ENCODE measurements at places on chromosomes 1 and 21.

DNA sequence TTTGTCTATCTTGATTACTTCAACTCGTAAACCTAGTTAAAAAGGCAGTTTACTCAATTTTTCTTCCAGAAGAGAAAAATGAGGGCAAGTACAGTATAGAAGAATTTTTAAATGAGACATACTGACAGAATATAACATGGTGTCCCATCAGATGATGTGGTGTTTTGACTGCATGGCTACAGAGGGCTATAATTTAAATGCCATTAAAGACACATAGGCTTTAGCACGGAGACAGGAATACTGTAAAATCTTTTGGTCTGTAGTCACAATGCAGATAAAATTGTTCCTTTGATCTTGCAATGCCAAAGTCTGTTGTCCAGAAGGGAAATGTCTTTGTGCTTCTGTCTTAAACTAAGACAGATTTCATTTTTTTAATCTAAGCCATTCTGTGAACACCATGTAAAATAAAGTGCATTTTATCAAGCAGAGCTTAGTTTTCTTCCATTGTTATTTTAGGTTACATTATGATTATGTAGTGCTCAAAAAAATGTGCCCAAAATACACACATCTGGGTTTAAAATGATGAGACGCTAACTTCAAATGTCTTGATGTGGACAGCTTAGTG, 249.6 kb downstream of the PTPRC start:
- DNase-seq = no peak

DNA sequence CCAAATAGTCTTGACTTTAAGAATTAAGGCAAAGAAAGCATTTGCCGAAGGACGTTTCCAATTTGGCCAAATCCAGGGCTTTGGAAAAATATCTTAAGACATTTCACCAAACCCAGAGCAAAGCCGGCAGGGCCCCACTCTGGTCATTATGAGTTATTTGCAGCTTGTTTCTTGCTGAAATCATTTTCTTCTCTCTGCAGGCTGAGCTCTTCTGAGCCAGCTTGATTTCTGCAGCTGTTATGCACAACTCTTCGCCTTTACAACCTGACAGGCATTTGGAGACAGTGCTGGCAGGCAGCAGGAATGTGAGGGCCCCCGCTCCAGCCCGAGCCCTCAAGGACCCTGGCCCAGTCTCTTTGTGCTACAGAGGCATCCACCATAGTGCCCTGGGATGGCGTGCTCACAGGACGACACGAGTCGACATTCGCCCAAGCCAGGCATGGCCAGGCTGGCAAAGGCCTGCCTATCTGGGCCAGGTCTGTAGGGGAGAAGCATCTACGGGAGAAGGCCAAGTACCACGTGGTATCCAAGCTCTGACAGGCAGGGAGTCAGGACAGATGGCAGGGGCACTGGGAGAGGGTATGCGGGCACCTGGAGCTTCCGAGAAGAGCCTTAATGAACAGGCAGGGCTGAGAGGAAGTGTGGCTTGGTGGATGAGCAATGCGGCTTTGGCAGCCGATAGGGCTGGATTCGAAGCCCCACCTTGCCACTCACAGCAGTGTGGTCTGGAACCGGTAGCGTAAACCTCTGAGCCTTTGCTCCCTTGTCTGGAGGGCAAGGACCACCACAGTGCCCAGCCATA, 32.3 kb downstream of the SYF2 start:
- DNase-seq = no peak

DNA sequence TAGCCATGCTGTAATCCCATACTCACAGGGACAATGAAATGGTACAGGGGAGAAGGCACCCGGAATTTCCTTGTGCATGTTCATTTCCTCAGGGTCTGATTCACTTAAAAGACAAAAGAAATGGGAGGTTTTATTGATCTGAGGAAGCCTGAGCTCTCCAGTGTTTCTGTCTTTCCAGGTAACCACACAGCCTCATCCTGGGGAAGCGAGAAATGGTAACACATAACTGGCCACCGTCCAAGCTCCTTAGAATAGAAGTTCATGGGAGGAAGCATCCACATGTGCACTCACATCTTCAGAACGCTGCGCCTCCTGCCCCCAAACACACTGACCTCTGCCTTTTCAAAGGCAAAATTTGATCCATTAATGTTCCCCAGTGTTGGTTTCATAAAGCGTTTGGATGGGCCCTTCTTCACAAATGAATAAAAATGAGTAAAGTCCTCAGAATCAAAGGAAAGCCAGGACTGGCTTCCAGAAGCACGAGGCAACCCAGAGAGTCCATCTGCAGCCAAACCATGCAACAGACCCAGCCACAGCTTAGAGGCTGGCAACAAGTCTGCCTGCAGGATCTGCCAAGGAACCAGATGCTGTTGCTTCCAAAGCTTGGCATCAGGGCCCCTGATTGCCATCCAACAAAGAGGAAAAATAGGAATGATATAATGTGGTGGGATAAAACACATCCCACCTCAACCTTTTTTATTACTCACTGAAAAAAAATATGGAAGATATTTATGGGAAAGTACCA, 120.3 kb downstream of the ZBTB18 start:
- DNase-seq = no peak

DNA sequence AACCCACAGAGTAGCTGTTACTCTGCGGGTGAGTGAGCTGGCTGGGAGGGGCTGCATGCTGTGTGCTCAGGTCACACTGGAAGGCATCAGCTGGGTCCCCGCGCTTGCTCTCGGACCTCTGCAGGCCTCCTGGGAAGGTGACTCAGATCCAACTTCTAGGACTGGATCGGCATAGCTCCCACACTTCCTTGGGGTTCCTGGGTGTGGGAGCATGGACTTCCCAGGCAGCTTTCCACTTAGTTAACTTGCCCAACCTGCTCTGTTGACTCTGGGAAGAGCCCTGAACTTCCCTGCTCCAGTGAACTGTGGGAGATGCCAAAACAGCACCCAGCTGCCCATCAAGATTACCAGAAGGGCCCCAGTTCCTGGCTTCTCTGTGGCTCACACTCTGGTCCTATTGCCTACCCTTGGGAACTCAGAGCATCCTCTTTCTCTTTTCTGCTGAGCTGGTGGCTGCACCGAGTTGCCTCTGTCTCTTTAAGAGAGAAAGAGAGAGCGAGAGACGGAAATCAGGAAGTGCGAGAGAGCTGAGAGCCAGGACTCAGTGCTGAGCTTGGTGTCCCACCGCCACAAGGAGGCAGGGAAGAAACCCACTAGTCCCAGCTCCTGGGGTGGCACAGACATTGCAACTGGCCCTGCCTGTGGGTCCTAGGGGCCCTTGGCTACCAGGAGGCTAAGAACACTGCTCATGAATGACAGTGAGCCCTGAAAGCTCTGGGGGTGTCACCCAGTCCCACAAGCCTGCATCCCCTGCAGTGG, at the start of gene IKBKE:
Gene IKBKE, plus strand, starts transcription at position 544 of the 759 bp plus-strand sequence. CDS start 2,752 bp downstream, outside the sequence.
- DNase-seq = peak; percentile 63

DNA sequence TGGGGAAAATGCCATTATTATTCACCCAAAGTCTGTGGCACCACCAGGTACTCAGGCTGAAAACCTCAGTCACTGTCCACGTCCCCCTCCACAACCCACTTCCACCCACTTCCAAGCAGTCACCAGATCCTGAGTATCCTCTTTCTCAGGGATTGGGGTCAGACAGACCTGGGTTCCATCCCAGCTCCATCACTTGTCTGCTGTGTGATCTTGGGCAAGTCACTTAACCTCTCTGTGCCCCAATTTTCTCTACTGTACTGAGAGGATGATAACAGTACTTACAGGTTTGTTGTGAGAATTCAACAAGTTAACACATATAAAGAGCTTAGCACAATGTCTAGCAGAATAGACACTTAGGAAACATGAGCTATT, 29.7 kb upstream of the FOXO6 start:
- no peak for DNase-seq

- DNase-seq = no peak
These were observed 51.5 kb downstream of the SDC3 start for GRCh38 chr1:30857062-30857461.

DNA sequence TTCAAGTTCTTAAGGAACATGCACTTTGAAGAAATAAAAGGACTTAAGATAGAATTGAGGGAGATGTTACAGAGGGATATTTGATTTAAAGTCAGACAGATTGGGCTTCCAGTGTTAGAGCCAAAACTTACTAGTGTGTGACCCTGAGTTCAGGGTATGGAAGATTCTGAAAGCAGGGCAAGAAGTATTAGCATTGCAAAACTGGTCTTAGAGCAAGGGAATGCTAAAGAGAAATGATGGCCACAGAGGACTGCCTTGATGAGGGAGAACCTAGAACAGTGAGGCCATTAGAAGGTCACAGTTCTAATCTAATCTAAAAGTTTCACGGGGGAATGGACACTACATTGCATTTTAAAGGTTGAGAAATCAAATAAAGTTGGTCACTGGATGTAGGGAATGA, 45.5 kb downstream of the UROD start:
- DNase-seq = no peak

DNA sequence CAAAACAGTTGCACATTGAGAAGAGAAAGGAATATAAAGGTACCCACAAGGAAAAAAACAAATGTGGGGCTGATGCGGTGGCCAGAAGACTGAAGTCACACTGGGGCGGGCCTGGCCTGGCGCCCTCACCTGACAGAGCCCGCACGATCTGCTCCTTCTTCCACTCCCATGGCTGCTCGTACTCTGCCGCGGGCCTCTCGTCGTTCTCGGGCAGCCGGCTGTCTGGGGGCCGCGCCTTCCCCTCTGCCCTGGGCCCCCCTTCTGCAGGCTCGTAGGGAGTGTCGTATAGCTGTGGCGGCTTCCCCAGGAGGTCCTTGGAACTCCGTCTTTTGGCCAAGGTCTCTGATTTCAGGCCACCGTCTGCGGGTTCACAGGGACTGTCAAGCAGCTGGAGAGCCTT, 13.1 kb upstream of the TDRD10 start:
- DNase-seq = no peak

DNA sequence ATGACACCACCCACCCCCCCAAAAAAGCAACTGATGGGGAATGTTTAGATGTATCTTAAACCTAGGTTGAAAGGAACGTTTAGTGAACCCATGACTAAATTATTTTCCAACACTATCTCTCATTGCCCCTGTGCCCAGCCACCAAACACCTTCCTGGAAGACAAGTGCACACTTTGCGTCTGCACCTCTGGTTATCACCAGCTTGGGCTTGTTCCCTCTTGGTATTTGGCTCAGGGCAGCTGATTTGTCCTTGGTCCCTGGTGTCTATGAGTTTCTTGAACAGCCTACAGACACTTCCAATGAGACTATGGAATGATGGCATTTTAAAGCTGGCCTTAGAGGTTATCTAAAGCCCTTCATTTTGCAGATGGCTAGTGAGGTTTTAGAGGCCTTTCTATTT, 15.5 kb upstream of the RIMKLA start:
- DNase-seq = no peak

GRCh38 chr1:168179438-168180147, 831 bp downstream of the TIPRL start:
- DNase-seq = no peak

- no peak for DNase-seq
These were observed 58.0 kb downstream of the SDCCAG8 start for GRCh38 chr1:243313635-243314536.

GRCh38 chr1:21293537-21294265, 3.4 kb upstream of the ECE1 start:
- no peak for DNase-seq

DNA sequence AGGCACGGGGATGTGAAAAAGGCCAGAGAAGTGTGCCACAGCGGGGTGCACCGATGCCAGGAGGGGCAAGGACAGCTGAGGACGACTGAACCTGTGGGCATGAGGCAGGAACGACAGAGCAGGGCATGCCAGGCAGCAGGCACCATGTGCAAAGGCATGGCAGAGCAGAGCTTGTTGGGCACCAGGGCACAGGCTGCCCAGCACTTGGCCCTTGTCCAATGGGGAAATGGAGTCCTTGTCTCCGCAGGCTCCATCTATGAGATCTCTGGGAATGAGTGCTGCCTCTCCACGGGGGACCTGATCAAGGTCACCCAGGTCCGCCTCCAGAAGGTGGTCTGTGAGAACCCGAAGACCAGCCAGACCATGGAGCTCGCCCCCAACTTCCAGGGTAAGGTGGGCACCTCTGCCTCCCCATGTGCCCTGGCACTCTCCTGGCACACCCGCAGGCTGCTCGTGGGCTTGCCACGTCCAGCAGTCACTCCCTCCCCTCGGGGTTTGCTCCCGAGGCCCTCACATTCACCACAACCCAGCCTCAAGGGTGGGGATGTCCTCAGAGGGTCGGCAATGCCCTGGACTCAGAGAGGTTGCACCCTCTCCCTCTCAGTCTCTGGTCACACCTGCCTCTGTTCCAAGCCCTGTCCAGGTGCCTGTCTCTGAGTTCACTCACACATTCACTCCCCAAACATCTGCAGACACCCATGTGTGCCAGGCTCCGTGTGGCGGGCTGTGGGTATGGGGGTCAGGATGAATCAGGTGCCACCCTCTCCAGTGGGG, 4.2 kb downstream of the THEMIS2 start:
- DNase-seq = no peak

DNA sequence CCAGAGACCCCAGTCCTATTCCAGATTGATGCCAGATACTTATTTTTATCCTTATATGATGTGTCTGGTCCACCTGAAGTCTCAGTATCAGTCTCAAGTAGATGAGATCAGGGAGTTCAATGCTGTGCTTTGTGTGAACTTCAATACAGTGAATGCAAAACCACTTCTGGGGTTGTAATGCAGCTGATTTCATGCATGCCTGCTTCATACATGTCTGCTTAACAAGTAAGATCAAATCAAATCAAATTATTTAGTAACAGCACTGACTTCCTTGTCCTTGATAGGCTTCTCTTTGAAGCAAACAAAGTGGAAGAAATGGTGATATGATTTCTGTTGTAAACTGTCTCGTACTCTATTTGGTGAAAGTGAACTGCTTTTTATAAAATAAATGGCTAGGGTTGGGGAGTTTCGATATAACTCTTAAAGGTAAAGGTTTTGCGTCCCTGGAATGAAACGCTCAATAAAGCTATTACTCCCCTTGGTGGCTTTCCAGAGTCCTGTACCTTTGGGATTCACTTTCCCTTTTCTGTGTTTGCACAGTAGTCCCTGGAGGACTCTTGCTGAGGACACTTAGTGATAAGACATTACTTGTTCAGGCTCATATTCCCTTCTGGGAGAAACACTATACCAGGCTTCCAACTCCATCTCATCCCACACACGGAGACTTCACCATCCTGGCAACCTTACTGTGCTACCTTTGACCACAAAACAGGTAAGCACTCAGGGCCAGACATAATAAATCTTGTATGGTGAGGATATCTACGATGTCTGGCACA, 59.3 kb downstream of the FH start:
- DNase-seq = no peak

- peak; percentile 67 for DNase-seq
These were observed 9.5 kb downstream of the MR1 start for GRCh38 chr1:181043025-181043888.

GRCh38 chr1:161779393-161779792, 13.3 kb downstream of the ATF6 start:
- no peak for DNase-seq

DNA sequence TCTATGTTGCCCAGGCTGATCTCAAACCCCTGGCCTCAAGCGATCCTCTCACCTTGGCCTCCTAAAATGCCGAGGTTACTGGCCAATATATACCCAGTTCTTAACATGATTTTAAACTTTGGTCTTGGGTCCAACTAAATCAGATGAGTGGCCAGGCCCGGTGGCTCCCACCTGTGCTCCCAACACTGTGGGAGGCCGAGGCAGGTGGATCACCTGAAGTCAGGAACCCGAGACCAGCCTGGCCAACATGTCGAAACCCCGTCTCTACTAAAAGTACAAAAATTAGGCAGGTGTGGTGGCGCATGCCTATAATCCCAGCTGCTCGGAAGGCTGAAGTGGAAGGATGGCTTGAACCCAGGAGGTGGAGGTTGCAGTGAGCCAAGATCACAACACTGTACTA, 29.6 kb downstream of the TOMM20 start:
- no peak for DNase-seq
